Stomach (tissue), 19 donors: ENCODE measurements at places on chromosomes 7 and 10.
A peak's percentile ranks its signal among the peaks of the same experiment; 100 is the strongest.

GRCh38 chr10:44860811-44861736 is 50.1 kb upstream of the TMEM72 start:
- DNase-seq = peak; percentile 13

DNA sequence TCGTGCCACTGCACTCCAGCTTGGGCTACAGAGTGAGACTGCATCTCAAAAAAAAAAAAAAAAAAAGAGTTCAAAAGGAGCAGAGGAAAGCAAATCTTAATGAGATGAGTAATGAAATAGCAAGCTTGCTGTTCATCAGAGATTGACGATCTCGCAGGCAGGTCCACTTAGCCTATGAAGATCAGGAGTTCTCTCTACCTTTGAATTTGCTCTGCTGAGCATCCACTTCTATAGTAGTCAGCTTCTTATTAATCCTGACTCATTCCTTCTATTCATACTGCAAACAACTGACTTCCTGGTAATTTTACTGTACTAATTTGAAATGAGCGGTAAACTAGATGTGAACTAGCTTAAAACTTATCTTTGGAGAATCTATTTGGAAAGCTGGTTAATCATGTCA is 1014.6 kb downstream of the GATA3 start:
- no peak for DNase-seq

GRCh38 chr7:94621120-94621519 is 34.8 kb downstream of the SGCE start:
- DNase-seq = no peak

- DNase-seq = no peak
Observed at GRCh38 chr7:132109769-132110168, 466.5 kb downstream of the PLXNA4 start.

DNA sequence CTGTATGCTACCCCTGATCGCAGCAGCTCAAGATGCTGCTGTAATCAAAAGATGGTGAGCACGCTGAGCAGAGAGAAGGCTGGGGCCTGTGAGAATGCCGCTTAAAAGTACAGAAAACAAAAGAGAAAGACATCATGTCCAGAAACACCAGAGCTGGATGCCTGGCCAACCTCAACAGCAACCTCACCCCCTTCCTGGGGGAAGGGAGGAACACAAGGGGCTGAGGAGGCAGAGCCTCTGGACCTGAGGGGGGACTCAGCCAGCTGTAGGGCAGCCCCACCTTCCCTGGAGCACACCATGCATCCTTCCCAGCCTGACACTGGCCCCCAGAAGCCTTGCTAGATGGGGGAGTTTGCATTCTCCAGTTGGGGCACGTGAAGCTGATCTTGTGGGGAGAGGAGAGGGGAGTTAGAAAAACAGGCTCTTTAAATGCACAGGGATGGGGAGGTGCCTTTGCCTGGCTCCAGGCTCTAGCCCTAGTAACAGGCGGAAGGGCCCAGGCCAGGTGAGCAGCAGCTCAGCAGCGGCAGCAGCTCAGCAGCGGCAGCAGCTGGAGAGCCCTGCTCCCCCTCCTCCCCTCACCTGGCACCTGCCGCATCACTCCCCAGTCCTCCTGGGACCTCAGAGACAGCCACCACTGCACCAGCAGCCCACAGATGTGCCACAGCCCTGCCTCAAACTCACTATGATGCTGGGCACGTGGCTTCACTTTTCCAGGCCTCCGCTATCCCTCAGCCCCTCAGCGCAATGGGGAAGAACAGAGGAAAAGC is 156.3 kb downstream of the NEURL1 start:
- peak; percentile 14 for DNase-seq

DNA sequence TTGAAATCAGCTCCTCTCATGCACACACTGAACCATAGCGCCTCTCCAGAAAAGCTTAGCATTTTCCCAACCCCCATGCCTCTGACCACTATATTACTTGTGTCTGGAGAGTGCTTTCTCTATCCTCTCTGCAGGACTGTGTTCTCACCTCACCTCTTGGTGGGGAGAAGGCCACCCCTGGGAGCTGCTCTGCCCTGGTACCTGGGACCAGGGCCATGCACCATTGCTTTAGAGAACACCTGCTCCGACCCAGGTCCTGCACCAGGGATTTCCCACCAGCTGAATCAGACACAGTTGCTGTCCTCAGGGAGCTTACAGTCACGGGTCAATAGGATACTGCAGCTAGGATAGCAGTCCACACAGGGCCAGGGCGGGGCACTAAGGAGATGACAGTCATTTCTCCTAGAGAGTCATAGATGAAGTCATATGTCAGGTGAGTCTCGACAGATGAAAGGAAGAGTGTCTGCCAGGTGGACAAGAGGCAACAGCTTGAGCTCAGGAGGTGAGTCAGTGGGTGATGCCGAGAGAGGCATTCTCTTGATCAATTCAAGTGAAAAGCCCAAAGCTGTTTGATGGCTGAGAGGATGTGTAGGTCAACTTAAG is 619 bp upstream of the LMTK2 start:
- peak; percentile 8 for DNase-seq

DNA sequence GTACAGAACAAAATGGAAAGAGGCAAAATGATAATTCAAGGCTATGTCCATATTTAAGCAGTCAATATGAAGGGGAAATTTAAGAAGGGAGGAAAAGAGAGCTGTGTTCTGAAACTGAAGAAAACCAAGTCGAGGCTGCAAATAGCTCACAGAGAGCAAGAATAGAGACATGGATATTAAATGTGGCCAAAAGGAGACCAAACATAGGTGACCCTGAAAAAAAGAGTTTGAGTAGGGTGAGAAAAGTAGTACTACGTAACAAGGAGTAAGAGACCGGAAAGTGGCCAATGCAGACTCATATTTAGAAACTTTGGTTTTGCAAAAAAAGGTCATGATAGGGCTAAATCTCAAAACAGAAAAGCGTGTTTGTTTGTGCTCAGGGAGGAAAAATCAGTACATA is 84.6 kb downstream of the GNAT3 start:
- DNase-seq = no peak

DNA sequence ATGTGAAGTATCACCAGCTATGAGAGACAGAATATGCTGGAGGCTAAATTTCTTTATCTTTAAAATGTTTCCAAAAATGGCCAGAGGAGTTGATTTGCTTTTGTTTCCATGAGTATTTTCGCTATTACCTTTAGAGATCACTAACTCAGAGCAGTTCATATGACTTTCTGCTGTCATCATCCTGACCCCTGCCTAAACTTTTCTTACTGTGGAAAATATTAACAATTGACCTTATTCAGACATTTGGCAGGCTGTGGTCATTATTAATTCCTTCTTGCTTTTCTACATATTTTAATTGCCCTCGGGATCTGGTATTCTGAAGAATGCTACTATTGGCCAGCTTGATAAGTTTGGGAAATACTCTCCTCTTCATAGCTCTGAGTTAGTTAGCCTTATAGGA is 156.5 kb downstream of the EXOC4 start:
- DNase-seq = no peak

DNA sequence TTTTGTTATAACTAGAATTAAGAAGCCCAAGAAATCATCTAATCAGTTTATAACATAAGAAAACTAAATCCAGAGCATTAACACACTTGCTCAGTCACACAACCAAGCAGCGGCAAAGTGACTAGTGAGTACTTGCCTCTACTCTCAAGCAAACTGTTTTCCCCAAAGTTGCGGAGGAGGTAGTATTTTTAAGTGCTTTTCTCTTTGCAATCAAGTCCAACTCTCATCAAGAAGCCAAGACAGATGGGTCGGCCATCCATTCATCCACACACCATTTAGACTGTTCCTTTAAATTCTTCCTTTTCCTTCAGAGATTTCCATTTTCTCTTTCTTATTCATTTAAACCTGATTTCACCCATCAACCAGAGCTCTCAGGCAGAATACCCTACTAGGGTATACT is 25.4 kb downstream of the ARHGAP21 start:
- DNase-seq = no peak

GRCh38 chr7:24587853-24588252 is 14.6 kb downstream of the PALS2 start:
- no peak for DNase-seq

- DNase-seq = no peak
Observed at GRCh38 chr10:82874671-82875070, 999.7 kb downstream of the NRG3 start.

GRCh38 chr7:158805937-158806336 is 23.4 kb downstream of the ESYT2 start:
- DNase-seq = no peak

DNA sequence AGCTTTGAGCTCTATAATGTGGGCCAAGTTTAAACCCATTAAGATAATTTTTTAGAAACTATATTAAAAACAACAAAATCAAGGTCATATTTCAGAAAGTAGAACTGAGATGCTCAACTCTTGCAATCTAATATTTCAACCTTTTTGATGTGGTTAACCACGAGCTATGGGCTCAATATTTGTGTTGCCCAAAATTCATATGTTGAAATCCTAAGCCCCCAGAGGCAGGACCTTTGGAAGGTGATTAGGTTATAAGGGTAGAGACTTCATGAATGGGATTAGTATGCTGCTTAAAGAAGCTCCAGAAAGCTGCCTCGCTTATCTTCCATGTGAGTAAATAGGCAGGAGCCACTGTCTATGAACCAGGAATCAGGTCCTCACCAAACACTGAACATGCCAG is 284.4 kb downstream of the CRPPA start:
- no peak for DNase-seq

- DNase-seq = peak; percentile 20
Observed at GRCh38 chr7:158125091-158125490, 462.5 kb downstream of the PTPRN2 start.

DNA sequence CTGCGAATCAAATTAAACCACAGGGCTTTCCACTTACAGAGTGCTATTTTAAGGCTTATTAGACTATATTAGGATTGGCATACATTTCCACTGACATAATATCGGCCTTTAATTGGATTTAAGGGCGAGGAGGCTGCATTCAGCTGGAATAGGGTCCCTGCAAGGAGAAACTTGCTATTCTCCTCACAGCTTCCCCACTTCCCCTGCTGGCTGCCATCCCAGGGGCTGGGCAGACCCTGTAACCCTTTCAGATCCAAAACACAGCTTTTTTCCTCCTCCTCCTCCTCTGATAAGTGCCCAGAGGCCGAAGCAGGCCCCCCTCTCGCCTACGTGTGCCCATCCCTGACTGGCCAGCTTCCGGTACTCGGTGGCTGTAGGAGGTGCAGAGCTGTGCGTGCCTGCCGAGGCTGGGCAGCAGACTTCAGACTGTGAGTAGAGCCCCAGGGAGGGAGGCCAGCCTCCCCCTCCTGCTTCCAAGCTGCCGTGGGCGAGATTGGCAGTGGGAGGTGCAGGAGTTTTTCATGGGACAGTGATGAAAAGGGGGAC is 224.2 kb downstream of the PLXNA4 start:
- DNase-seq = no peak

GRCh38 chr7:78139335-78139734 is 340.8 kb downstream of the PHTF2 start:
- DNase-seq = no peak

GRCh38 chr10:72173619-72174296 is 42.1 kb upstream of the ANAPC16 start:
- DNase-seq = peak; percentile 26

DNA sequence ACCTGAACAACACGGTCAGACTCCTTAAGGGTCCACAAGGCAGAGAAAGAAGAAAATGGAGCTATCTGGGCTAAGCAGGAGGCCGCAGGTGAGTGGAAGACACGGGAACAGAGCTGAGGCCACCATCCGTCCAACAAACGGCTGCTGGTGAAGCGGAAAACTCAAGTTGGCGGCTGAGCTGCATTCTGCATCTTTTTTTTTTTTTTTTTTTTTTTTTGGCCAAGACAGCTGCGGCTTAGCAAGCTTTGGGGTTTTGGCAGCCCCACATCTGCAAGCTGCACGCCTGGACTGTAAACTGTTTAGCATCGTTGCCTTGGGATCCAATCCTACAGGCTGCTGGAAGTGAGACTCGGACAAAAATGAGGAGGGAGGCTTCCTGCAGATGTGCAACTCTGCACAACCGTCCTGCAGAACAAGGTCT is 37.4 kb downstream of the RGS10 start:
- DNase-seq = peak; percentile 89

GRCh38 chr7:1580422-1581030 is 10.7 kb upstream of the PSMG3 start:
- DNase-seq = no peak

- DNase-seq = no peak
Observed at GRCh38 chr10:31087011-31087410, 55.3 kb upstream of the ZNF438 start.

DNA sequence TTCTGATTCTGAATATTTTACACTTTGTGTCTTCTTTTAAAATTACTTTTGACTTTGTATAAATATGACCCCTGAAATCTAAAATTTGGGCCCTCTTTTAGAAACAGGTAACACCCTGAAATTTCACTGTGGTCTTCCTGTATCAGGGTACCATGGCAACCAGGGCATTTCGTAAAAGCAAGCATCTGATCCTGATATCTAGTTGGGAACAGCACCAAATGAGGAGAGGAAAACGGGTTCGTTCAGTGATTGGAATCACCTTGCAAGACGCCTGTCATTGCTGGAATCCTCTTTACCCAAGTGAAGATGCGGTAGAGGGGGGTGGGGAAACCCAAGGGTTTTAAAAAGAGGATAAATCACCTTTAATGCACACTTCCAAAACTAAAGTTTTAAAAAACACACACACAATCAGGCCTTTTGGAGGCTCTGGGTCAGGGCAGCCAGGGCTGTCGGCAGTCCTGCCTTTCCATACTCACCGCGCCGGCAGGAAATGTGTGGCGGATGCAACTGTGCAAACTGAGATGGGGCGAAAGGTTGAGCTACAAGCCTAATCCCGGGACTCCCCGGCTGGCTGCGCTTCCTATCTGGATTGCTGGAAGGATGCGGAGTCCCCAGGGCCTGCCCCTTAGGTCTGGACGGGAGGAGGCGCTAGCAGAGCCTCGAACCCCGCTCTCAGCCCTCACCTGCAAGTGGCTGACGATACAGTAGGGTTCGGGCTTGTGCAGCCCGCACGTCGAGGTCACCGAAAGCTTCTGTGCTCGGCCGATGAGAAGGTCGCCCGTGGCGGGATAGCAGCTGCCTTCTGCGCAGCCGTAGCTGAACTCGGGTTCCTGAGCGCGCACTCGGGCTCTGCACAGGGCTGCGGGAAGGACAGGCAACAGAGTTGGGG is 1.8 kb downstream of the LAMB1 start:
- DNase-seq = peak; percentile 80

DNA sequence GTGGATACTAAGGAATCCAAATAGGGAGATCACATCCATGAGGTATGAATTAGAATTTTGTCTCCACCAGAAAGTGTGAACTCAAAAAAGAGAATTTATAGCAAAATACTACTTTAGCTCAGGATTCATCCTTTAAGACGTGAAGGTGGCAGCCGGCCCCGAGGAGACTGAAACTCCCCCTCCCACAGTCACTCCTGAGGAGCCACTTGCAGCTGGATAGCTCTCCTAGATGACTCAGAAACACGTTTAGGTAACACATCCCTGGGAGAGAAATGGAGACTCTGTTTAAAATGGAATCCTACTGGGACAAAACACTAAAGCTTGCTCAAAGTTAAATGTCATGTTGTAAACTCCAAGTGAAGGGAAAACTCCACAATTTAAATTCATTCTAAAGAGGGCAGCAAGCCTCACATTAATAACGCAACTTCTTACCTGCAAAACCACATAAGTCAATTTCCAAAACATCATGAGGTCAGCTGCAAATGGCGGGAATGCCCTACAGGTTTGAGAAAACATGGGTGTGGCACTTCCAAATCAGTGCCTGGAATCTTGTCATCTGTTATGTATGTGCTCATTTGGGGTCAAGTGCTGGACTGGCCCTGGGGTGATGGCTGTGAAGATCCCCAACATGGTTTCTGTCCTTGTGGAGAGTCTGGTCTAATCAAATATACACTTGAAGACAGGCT is 46.2 kb downstream of the ICA1 start:
- no peak for DNase-seq

- DNase-seq = no peak
Observed at GRCh38 chr7:28977881-28978280, 19.8 kb upstream of the TRIL start.

- no peak for DNase-seq
Observed at GRCh38 chr10:5317547-5318107, 47.1 kb upstream of the UCN3 start.
